Neural crest cell (in vitro differentiated cells): ENCODE measurements at places on chromosomes 1 and 21. TPM values are rescaled to one million over a fixed set of nuclear protein-coding genes. Genes with fewer than 3 reads are reported as not detected.
A peak's percentile ranks its signal among the peaks of the same experiment; 100 is the strongest.

DNA sequence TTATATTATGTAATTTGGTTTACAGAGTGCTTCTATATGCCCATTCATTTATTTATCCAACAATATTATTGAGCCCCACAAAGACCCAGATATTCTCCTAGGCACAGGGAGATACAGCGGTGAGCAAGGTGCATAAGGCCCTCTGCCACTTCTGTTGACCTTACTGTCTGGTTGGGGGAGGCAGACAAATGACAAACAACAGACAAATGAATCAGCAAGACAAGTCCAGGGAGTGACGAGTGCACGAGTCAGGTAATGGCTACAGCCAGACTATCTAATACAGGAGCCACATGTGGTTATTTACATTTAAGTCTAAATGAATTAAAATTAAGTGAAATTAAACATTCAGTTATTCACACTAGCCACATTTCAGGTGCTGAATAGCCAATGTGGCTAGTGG, 22.0 kb upstream of the BCAR3 start:
- H3K27ac ChIP-seq, result no peak overlapping the region
- H3K36me3 ChIP-seq, result no peaks in the 10 kb centered on the region
- H3K4me1 ChIP-seq, result peaks cover 18% of the 10 kb centered on the region
- no peak overlapping the region for H3K4me3 ChIP-seq
- no peak for DNase-seq
- H3K27me3 ChIP-seq, result no peaks in the 10 kb centered on the region

GRCh38 chr1:96355521-96355920, 366.1 kb upstream of the PTBP2 start:
- H3K4me3 ChIP-seq, result no peak overlapping the region
- no peak overlapping the region for H3K27ac ChIP-seq
- no peaks in the 10 kb centered on the region for H3K36me3 ChIP-seq
- H3K27me3 ChIP-seq, result no peaks in the 10 kb centered on the region
- H3K4me1 ChIP-seq, result no peaks in the 10 kb centered on the region
- DNase-seq, result no peak

DNA sequence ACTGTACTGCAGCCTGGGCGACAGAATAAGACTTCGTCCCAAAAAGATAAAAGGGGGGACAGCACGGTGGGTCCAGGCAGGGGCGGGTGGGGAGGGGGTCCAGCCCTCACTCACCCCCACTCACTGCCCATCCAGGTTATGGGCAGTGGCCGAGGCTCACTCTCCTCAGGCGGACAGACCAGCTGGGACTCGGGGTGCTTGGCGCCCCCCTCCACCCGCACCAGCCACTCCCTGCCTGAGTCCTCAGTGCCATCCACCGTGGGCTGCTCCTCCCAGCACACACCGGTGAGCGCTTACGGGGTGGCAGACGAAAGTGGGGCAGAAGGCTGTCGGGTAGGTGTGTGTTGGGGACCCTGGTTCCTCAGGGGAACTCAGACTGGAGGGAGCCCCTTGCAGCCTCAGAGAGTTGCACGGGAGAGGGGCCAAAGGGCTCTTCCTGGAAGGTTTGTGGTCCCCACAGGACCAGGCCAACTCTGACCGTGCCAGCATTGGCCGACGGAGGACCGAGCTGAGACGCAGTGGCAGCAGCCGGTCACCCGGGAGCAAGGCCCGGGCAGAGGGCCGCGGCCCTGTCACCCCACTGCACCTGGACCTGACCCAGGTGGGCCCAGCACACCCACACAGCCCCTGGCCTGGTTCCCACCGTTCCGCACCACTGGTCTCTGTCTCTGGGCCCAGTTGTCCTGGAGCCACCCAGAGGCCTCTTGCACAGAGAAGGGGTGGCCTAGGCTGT, 6.6 kb downstream of the PLEKHN1 start:
- no peaks in the 10 kb centered on the region for H3K36me3 ChIP-seq
- no peak for DNase-seq
- no peak overlapping the region for H3K4me3 ChIP-seq
- peaks cover 51% of the 10 kb centered on the region for H3K27me3 ChIP-seq
- no peaks in the 10 kb centered on the region for H3K4me1 ChIP-seq
- no peak overlapping the region for H3K27ac ChIP-seq

- H3K36me3 ChIP-seq, result no peaks in the 10 kb centered on the region
- H3K4me1 ChIP-seq, result peaks cover 15% of the 10 kb centered on the region
- no peaks in the 10 kb centered on the region for H3K27me3 ChIP-seq
- H3K4me3 ChIP-seq, result no peak overlapping the region
- no peak overlapping the region for H3K27ac ChIP-seq
Measured at GRCh38 chr1:70211541-70211940, 6.2 kb upstream of the LRRC40 start.

DNA sequence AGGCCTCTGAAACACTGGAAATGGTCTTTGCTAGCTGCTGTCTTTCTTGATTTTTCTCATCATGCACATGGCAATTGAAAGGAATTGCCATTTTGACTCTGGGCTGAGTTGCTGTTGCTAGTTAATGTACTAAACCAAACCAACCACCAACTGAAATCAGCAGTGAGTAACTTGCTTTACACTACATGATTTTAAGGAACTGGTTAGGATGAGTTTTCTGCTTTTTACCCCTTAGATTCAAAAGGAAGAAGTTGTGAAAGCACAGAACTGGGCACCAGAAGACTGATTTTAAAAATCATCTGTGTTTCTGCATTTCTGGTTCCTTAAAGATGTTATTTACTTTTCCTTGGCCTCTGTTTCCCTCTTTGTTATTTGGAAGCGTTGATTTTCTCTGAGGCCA, 361.9 kb downstream of the HLX start:
- no peak overlapping the region for H3K4me3 ChIP-seq
- no peaks in the 10 kb centered on the region for H3K36me3 ChIP-seq
- no peak for DNase-seq
- H3K27ac ChIP-seq, result no peak overlapping the region

- peaks cover 25% of the 10 kb centered on the region for H3K36me3 ChIP-seq
- no peaks in the 10 kb centered on the region for H3K27me3 ChIP-seq
- H3K4me3 ChIP-seq, result no peak overlapping the region
- H3K27ac ChIP-seq, result no peak overlapping the region
- DNase-seq, result no peak
Measured at GRCh38 chr1:92359986-92360385, 61.1 kb downstream of the RPAP2 start.

DNA sequence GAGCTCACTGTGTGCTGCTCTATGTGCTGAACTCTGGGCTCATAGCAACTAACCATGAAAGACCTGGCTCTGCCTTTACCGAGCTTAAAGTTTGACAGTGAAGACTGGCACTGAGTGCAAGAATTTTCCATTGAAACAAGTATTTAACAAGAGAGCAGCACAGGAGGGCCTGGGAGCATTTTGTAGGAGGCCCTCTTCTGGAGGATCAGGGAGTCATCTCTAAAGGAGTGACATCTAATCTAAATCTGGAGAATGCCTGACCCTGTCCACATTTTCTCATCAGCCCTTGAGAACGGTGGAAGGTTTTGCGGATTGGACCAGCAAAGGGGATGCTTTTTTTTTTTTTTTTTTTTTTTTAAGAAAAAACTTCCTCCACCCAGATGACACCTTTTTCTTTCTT, 150.8 kb downstream of the ROR1 start:
- no peak for DNase-seq
- no peak overlapping the region for H3K4me3 ChIP-seq
- H3K4me1 ChIP-seq, result peaks cover 34% of the 10 kb centered on the region
- no peak overlapping the region for H3K27ac ChIP-seq
- H3K36me3 ChIP-seq, result peaks cover 2% of the 10 kb centered on the region

GRCh38 chr1:44801491-44802305, 1.5 kb downstream of the PLK3 start:
- H3K4me3 ChIP-seq, result peak overlapping the region; percentile 87
- peaks cover 31% of the 10 kb centered on the region for H3K4me1 ChIP-seq
- no peak for DNase-seq
- H3K27me3 ChIP-seq, result peaks cover 4% of the 10 kb centered on the region
- peak overlapping the region; percentile 91 for H3K27ac ChIP-seq
- H3K36me3 ChIP-seq, result peaks cover 5% of the 10 kb centered on the region

GRCh38 chr1:53567851-53568250, 108.7 kb downstream of the DMRTB1 start:
- H3K4me3 ChIP-seq, result no peak overlapping the region
- peaks cover 6% of the 10 kb centered on the region for H3K4me1 ChIP-seq
- H3K36me3 ChIP-seq, result no peaks in the 10 kb centered on the region

DNA sequence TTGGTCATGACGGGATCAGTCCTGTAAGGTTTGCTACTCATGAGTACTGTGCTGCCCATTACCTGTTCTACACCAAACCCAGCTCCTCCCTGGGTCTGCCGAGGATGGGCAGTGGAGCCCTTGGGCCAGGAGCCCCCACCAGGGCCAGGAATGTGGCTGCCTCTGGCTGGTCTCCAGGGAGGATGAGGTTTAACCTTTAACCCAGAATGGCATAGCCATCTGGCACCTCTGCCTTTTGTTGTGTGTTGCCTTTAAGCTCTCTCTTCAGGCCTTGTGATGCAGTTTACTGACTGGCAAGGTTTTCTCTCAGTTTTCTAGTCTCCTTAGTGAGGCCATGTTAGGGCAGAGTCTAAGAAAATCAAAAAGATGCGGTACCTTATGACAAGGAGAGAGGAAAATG, 38.6 kb downstream of the SIPA1L2 start:
- peaks cover 78% of the 10 kb centered on the region for H3K4me1 ChIP-seq
- no peak overlapping the region for H3K4me3 ChIP-seq
- no peaks in the 10 kb centered on the region for H3K27me3 ChIP-seq
- no peak overlapping the region for H3K27ac ChIP-seq

DNA sequence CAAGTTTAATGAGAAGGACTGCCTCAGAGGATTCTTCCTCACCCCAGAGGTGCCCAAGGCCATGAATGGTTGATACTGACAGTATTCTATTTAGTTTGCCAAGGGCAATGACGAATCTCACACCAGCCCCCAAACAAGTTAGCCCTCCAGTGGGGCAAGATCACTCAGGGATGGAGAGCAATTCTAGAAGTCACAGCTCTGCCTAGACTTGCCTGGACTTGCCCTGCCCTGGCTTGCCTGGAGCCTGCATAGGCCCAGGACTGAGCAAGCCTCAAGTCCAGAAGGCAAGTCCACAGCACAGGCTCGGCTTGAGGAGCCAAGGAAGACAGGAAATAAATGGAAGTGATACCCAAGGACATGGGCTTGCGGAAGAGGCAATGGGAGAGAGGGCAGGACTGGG, 39.5 kb upstream of the RGS16 start:
- DNase-seq, result no peak
- no peaks in the 10 kb centered on the region for H3K4me1 ChIP-seq
- no peaks in the 10 kb centered on the region for H3K36me3 ChIP-seq
- no peaks in the 10 kb centered on the region for H3K27me3 ChIP-seq

DNA sequence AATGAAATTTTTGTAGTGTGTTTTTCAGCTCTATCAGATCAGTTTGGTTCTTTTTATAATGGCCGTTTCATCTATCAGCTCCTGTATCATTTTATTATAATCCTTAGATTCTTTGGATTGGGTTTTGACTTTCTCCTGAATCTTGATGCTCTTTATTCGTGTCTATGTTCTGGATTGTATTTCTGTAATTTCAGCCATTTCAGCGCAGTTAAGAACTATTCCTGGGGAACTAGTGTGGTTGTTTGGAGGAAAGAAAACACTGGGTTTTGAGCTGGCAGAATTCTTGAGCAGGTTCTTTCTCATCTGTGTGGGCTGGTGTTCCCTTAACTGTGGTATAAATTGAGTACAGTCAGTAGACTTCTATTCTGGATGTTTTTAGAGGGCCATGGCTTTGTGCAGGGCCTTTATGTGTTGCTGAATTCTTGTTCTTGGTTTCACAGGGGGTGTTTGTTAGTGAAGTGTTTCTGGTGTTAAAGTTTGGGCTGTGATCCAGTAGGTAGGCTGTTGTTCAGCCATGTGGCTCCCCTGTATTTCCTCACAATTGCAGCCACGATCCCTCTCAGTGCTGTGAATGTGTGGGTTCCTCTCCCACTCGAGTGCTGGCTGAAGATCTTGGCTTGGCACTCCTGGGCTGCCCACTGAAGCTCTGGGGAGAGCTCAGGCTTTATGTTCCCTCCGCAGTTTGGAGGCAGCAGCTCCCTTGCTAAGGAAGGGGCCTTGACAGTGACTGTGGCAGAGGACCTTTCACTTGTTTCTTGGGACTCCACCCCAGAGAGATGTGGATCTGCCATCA, 56.0 kb upstream of the CCDC190 start:
- H3K27me3 ChIP-seq, result peaks cover 5% of the 10 kb centered on the region
- H3K27ac ChIP-seq, result no peak overlapping the region
- peaks cover 5% of the 10 kb centered on the region for H3K36me3 ChIP-seq
- DNase-seq, result no peak
- H3K4me3 ChIP-seq, result no peak overlapping the region
- no peaks in the 10 kb centered on the region for H3K4me1 ChIP-seq

GRCh38 chr1:182056601-182057366, 4.7 kb downstream of the ZNF648 start:
- H3K27me3 ChIP-seq, result no peaks in the 10 kb centered on the region
- DNase-seq, result no peak
- H3K4me1 ChIP-seq, result peaks cover 25% of the 10 kb centered on the region

DNA sequence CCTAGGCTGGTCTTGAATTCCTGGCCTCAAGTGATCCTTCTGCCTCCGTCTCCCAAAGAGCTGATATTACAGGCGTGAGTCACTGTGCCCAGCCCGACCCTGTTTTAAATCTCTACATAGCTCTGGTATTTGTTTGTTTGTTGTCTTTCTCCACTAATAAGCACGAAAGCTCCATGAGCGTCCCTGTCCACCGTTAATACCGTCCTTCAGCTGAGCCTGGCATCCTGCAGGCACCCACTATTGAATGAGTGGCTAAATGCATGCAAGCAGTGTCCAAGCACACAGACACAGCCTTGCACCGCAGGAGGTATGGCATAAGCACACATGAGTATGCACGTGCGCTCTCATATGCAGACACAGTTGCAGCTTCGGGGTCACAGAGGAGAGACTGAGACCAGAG, 4.5 kb upstream of the COL16A1 start:
- DNase-seq, result no peak
- peaks cover 55% of the 10 kb centered on the region for H3K27me3 ChIP-seq
- H3K4me1 ChIP-seq, result peaks cover 11% of the 10 kb centered on the region
- no peaks in the 10 kb centered on the region for H3K36me3 ChIP-seq
- H3K4me3 ChIP-seq, result no peak overlapping the region

DNA sequence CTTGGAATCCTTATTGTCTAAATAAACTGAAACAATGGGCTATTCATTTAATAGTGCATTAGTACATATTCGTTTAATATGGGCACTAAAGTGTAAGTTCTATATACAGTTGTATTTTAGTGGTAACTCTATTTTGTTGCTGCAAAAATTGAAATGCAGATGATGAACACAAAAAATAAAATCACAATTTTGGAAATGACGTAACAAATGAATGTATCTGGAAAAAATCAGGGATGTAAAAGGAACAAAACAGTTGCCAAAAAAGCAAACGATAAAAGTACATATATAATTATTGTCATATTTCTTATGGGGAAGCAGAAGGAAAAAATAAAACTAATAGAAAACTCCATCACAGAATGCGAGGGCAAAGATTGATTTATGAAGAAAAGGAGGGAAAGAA, 254.9 kb downstream of the RYR2 start:
- no peak for DNase-seq
- no peak overlapping the region for H3K4me3 ChIP-seq
- H3K4me1 ChIP-seq, result no peaks in the 10 kb centered on the region

DNA sequence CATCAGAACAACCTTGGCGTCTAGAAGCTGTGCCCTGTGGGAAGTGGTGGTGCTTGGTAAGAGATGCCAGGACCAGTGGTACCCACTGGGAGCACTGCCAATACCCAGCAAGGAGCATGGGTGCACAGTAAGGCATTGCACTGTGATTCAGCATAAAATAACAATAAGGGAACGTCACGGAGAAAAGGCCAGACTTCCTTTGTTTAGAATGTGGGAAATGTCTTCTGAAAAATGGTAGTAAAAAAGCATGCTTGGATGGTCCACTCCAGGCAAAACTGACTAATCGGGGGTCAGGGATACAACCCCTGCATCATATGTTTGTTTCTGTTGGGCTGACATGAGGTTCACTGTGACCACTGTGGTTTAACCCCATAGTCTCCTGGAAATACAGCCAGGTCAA, 14.7 kb downstream of the METTL18 start:
- H3K36me3 ChIP-seq, result no peaks in the 10 kb centered on the region
- no peak for DNase-seq
- peaks cover 17% of the 10 kb centered on the region for H3K27me3 ChIP-seq

Gene ERICH3
- total RNA-seq, result 0.32 TPM in 1 of 2 replicates, not detected in the other

Gene PERM1
- 0.11 TPM in 1 of 2 replicates, not detected in the other for total RNA-seq

Gene ACKR1
- total RNA-seq, result 0.98 and 1.1 TPM in 2 replicates

Gene PGLYRP4
- total RNA-seq, result not detected in 2 replicates
